AML-193 (cell line): ENCODE measurements at places on chromosomes 4 and X.

GRCh38 chr4:12123707-12124106 lies 695.0 kb upstream of the HS3ST1 start:
- DNase-seq = peak; percentile 20

- DNase-seq = no peak
Measured at GRCh38 chrX:106009145-106009544, 29.4 kb downstream of the SERPINA7 start.

DNA sequence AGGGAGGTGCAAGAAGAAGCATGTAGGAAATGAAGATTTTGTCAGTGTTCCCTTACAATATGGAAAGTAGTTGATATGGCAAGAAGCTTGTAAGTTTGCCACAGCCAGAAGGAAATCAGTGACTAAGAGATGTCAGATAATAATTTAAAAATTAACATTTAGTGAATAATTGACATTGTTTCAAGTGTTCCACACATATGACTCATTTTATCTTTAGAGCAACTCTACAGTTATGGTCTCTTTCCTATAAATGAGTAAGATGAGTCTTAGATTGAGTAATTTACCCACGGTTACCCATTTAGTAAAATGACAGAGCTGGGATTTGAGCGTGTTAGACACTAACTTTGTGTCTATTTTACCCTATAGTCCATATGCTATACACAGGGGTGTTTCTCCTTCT lies 300.3 kb upstream of the IRS4 start:
- no peak for DNase-seq

GRCh38 chr4:186580669-186581068 lies 25.3 kb upstream of the MTNR1A start:
- no peak for DNase-seq

DNA sequence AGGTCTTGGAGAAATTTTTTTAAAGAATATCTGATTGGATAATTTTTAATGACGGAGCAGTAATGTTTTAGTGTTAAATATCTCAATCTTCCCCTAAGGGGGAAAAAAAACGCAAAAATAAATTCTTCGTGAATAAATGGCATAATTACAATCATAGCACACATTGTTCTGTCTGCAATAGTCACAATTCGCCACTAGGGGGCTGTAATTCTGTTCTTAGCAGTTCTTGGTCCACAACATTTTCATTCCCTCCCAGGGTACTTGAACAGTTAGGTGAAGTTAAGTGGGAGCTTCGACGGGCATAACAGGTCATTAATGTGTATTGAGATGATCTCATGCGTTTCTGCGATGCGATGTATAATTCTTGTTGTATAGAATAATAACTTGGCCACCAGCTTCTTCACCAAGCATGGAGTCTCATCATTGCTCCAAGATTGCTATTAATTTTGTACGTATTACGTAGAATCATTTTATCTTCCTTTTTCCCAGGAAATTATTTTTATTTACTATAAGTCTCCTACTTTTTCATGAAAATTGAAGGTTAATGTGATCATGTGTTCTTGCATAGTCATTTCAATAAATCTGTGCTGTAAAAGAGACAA lies 27.2 kb downstream of the HTR2C start:
- peak; percentile 31 for DNase-seq

- DNase-seq = no peak
Measured at GRCh38 chr4:64718091-64718490, 308.8 kb upstream of the TECRL start.

- DNase-seq = peak; percentile 38
Measured at GRCh38 chrX:148500423-148501385, at the start of gene AFF2. Gene AFF2 (plus strand): TSS chrX:148500617. CDS start chrX:148501098, 481 bp downstream.

GRCh38 chr4:179709961-179710624 lies 2267.9 kb upstream of the AGA start:
- no peak for DNase-seq
